ENCODE measurements at places on chromosomes 1 and 21.
A peak's percentile ranks its signal among the peaks of the same experiment; 100 is the strongest.

DNA sequence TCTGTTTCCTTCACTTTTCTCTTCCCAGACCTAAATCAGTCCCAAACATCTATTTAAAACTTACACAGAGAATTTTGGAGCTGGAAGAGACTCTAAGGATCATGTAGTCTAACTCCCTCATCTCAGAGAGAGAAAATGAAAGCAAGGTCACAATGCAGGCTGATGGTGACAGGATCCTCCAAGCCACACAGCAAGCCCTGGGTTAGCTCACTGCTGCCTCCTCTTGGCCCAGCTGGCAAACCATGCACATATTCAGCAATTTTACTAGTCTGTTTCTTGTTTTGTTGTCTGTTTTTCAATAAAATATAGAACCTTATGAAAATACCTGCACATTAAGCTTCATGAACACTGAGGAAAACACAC lies 27.7 kb upstream of the LY9 start:
- no peak for DNase-seq

DNA sequence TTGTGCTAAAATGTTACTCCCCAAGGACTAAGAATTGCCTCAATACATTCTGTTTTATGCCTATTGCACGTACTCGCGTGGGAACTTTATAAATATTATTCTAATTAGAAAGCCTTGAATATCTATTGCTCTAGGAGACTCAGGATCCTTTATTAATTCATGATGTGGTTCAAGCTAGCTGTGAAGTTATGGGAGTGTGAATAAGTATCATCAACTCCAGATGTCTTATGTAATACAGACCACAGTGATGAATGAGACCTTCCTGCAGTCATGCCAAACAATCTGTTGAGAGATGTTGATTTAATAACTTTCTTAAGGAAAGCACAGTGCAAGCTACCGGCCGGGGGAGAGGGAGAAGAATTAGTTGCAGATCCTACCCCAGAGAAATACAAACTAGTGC lies 519.2 kb upstream of the ZP4 start:
- peak; percentile 14 for DNase-seq

GRCh38 chr21:29462479-29462878 lies 163.8 kb downstream of the BACH1 start:
- no peak for DNase-seq

GRCh38 chr21:44709426-44710293 lies 1.7 kb downstream of the TSPEAR start:
- DNase-seq, result no peak

- DNase-seq, result no peak
Measured at GRCh38 chr1:161017756-161018630, 3.0 kb downstream of the F11R start.

DNA sequence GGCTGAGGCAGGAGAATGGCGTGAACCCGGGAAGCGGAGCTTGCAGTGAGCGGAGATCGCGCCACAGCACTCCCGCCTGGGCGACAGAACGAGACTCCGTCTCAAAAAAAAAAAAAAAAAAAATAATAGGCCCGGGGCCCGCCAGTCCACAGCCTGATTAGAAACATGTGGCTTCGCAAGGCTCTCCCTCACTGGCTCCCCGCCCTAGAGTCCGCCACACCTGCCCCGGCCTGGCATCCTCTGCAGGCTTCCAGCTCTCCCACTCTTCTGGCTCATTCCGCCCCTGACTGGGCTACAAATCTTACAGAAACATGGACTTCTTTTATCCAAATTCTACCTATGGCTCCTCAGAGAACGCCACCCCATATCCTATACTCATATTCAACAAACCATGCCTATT lies 32.4 kb downstream of the PGBD5 start:
- DNase-seq, result no peak

GRCh38 chr1:200561856-200562214 lies 58.7 kb downstream of the KIF14 start:
- DNase-seq, result no peak

DNA sequence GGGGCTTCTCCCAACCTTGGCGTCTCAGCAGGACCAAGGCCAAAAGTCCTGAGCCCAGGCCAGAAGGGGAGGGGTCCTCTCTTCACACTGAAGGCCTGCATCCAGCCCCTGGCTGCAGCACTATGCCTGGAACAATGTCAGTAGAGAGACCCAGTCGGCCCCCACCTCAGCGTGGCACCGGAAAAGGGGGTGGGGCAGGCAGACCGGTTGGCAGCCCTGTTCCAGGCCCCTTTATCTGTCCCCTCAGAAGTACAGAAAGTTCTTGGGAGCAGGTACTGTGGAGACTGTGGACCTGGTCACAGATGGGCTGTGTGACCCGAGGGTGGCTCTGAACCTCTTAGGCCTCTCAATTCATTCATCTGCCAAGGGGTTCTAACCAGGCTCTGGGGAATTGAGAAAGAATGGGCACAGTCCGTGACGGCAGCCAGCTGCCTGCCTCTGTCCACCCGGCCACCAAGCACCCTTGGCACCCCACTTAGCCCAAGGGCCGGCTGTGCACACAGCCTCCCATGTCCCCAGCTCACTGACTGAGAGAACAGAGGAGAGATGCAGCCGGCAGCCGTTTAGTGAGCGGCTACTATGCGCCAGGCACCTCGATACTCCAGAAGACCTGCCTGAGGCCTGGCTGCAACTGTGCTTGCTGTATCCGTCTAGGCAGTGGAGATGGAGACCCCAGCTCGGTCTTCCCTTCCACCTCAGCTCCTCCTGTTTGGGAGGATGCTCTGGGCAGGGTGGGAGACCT lies 23.9 kb downstream of the RUNX3 start:
- DNase-seq, result no peak

GRCh38 chr1:200310824-200311223 lies 99.0 kb downstream of the ZNF281 start:
- no peak for DNase-seq

DNA sequence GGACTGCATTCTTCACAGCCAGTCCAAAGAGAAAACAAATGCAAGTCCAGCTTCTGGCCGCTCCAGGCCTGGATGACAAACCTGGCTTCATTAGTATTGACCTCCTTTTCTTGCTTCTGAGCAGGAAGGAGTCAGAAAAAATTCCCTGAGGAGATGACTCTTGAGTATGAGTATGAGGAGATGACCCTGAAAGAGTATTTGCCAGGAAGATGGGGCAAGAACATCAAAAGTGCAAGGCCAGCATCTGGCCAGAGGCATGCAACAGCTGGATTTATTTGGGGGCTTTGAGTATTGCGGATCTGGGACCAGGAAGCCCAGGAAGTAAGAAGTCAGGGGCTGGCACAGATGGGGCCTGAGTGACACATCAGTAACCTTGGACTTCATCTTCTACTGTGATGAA lies 113.9 kb downstream of the GLIS1 start:
- DNase-seq, result peak; percentile 98

GRCh38 chr1:204341380-204341779 lies 18.3 kb downstream of the PLEKHA6 start:
- DNase-seq, result no peak

DNA sequence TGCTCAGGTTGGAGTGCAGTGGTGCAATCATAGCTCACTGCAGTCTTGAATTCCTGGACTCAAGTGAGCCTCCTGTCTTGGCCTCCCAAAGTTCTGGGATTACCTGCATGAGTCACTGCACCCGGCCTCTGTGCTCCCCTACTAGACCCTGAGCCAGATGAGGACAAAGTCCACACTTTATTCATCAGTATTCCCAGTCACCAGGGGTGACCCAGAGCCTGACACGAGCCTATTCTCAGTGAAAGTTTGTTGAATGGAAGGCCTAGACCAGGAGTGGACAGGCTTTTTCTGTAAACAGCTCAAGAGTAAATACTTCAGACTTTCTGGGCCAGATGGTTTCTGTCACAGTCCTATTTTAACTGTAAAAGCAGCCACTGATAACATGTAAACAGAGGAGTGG lies 68.2 kb downstream of the MAB21L3 start:
- no peak for DNase-seq

Measured in fibroblast of gingiva (primary cell).